Hepatocyte (in vitro differentiated cells): ENCODE measurements at places on chromosomes 13 and 19. TPM values are rescaled to one million over a fixed set of nuclear protein-coding genes. Genes with fewer than 3 reads are reported as not detected.

ZNF112 gene
- 6.7 and 8.8 TPM in 2 replicates for total RNA-seq

DNA sequence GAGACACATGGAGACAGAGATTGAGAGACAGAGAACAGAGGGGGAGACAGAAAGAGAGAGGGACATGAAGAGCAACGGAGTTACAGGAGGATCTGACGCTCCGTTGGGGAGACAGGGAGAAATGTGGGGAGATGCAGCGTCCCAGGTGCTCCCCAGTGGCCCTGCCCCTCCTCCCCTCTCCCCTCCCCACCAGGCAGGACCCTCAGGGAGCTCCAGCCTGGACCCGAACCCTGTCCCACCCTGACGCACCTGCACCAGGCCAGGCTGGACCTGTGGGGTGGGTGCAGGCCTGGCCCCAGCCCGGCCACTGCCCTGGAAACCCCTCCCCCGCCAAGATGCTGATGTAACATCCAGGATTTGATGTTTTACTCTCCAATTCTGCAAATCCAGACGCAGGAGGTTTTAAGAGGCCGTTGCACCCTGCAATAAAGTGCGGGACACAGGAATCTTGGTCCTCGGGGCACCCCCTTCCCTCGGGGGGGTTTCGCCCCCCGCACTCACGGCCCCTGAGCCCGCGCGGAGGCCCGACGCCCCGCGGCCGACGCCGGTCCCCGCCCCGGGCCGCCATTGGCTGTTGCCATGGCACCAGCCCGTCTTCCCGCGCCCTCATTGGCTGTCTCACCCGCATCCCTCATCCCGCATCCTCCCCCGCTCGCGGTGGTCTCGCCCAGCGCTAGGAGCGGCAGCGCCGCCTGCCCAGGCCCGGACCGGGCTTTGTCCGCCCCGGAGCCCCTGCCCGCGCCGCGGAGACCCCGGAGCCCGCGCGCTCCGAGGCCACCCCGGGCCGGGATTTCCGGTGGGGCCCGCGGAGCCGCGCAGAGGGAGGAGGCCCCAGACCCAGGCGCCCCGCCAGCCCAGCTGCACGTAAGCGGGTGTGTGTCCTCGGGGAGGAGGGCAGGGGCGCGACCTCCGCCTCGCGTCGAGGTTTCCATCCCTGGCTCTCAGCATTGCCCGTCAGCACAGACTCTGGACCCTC, at the start of gene APC2:
TSS of gene APC2 (plus strand) at position 655 of the 976 bp plus-strand sequence. CDS start 2,881 bp downstream, outside the sequence.
- H3K36me3 ChIP-seq: no peaks in the 10 kb centered on the region
- H3K4me1 ChIP-seq: peaks cover 9% of the 10 kb centered on the region
- H3K27me3 ChIP-seq: peaks cover 81% of the 10 kb centered on the region
- H3K27ac ChIP-seq: no peak within 1 kb of the TSS

LILRB2 gene
- not detected in 2 replicates for total RNA-seq

- DNase-seq: no peak
- H3K36me3 ChIP-seq: no peaks in the 10 kb centered on the region
- H3K4me3 ChIP-seq: no peak overlapping the region
- peaks cover 9% of the 10 kb centered on the region for H3K4me1 ChIP-seq
- peak overlapping the region; percentile 66 for H3K27ac ChIP-seq
- H3K27me3 ChIP-seq: no peaks in the 10 kb centered on the region
These were observed 617.2 kb downstream of the DCT start for GRCh38 chr13:93862259-93862658.

ETV2 gene
- 1.0 and 1.4 TPM in 2 replicates for total RNA-seq

ONECUT3 gene
- total RNA-seq: 0.03 and 0.08 TPM in 2 replicates

- H3K27ac ChIP-seq: peak overlapping the region; percentile 48
- H3K4me1 ChIP-seq: peaks cover 24% of the 10 kb centered on the region
- no peaks in the 10 kb centered on the region for H3K27me3 ChIP-seq
- H3K4me3 ChIP-seq: no peak overlapping the region
These were observed 344.6 kb downstream of the DNAJC15 start for GRCh38 chr13:43368003-43368402.

ZNF541 gene
- 0.43 TPM in 1 of 2 replicates, not detected in the other for total RNA-seq

DNA sequence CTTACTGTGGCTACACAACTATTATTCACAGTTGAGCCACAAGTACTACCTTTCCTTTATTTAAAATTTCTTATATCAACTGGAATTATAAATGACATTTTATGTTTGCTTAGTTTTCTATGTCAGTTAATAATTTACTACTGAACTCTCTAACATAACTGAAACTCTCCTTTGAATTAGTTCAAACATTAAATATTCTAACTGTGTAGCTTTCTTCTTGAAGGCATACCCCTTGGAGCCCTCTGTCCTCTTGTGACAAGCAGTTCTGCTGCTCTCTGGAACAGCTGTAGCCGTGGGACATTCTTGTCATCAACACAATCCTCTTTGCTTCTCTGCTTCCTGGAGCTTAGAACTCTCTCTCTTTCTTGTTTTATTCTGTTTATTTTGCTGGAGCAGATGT, 244.8 kb downstream of the NHLRC3 start:
- no peaks in the 10 kb centered on the region for H3K36me3 ChIP-seq
- DNase-seq: no peak
- no peak overlapping the region for H3K27ac ChIP-seq
- H3K4me3 ChIP-seq: no peak overlapping the region
- H3K4me1 ChIP-seq: peaks cover 2% of the 10 kb centered on the region

ZNF844 gene
- total RNA-seq: 11.2 and 13.8 TPM in 2 replicates

MEIS3 gene
- 18.4 and 21.2 TPM in 2 replicates for total RNA-seq

GRCh38 chr13:37978680-37979079, 109.1 kb upstream of the TRPC4 start:
- H3K4me3 ChIP-seq: no peak overlapping the region
- DNase-seq: no peak
- H3K36me3 ChIP-seq: no peaks in the 10 kb centered on the region

DNA sequence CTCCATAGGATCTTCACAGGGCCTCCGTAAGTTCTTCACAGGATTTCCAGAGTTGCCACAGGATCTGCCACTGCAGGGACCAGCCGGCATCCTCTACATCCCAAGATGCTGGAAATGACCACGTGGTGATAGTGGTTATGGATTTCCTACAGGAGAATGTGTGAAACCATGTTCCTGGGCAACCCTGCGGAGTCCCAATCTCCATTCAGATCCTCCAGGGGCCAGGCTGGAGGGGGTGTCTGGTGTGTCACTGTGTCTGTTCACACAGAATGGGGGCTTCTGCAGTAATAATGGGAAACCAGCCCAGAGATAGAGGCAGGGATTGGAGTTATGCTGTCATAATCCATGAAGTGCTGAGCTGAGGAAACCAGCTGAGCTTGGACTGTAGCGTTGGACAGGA, 8.6 kb downstream of the LILRA6 start:
- no peak for DNase-seq
- H3K4me3 ChIP-seq: no peak overlapping the region
- no peaks in the 10 kb centered on the region for H3K4me1 ChIP-seq
- H3K27me3 ChIP-seq: peaks cover 10% of the 10 kb centered on the region
- H3K36me3 ChIP-seq: no peaks in the 10 kb centered on the region
- no peak overlapping the region for H3K27ac ChIP-seq

DNA sequence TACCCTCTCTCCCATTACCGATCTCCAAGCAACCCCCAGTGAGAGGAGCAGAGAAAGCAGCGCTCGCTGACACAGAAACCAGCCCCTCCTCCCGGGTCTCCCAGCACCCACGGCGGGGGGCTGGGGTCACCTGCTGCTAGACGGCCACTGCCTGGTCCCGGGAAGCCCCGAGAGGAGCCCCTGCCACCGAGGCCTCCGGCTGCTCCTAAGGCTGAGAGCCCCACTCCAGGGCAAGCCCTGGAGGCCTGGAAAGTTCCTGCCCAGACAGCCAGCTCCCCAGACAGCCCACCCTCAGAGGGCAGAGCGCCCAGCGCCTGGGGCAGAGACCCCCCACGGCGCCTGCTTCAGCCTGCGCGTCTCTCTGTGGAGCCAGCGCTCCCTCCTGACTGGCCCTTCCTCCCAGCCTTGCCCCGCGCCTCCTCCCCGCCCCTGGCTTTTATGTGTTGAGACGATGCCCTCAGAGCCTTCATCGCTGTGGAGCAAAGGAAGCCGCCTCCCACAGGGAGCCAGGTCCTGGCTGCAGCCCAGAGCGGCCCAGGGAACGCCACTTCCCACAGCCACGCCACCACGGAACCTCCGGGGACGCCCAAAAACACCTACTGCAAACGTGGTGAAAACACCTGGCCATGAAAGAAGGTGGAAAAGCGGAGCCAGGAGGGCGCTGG, 51.1 kb downstream of the MLLT1 start:
- H3K27ac ChIP-seq: no peak overlapping the region

DNA sequence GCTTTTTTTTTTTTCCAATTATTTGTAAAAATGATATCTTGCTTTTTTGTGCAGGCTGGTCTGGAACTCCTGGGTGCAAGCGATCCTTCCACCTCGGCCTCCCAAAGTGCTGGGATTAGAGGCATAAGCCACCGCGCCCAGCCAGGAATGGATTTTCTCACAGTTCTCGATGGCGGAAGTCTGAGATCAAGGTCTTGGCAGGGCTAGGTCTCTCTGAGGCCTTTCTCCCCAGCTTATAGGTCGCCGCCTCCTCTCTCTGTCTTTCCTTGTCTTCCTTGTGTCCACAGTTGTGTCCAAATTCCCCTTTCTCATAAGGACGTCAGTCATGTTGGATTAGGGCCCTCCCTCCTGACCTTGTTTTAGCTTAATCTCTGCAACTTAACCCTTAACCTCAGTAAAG, 200.5 kb downstream of the UQCRFS1 start:
- no peak overlapping the region for H3K27ac ChIP-seq
- H3K4me1 ChIP-seq: no peaks in the 10 kb centered on the region
- H3K36me3 ChIP-seq: no peaks in the 10 kb centered on the region
- no peak overlapping the region for H3K4me3 ChIP-seq
- H3K27me3 ChIP-seq: no peaks in the 10 kb centered on the region

GRCh38 chr13:104671901-104672300, 1605.7 kb upstream of the SLC10A2 start:
- no peaks in the 10 kb centered on the region for H3K36me3 ChIP-seq
- H3K27ac ChIP-seq: no peak overlapping the region
- no peak for DNase-seq
- no peak overlapping the region for H3K4me3 ChIP-seq

GRCh38 chr19:23436944-23437343, 41.7 kb upstream of the ZNF91 start:
- H3K27me3 ChIP-seq: no peaks in the 10 kb centered on the region
- no peak overlapping the region for H3K4me3 ChIP-seq
- no peak for DNase-seq
- H3K27ac ChIP-seq: no peak overlapping the region
- H3K4me1 ChIP-seq: no peaks in the 10 kb centered on the region
- no peaks in the 10 kb centered on the region for H3K36me3 ChIP-seq

DNA sequence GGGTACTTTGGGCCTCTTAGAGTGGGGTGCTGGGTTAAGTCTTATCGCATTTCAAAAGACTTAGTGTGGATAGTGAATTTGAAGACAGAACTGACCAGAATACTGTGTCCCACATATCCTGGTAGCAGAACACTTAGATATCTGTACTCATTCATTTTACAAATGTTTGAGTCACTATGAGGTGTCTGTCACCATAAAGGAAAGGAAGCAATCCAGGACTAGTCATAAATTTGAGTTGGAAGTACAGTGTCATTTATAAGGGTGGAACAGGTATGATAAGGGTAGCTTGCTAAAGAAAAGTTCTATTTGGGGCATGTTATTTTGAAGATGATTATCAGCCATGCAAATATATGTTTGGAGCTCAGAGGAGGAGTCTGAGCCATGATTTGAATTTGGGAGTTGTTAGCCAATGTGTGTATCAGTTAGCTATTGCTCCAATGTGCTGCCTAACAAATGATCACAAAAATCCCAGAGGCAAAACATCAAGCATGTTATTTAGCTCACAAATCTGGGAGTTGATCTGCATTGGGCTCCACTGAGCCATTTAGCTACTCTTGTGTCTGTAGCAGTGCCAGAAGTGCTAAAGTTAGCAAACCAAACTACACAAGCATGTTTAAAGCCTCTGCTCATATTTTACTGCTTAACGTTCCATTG, 20.3 kb downstream of the ZNF699 start:
- H3K36me3 ChIP-seq: peaks cover 4% of the 10 kb centered on the region
- H3K27ac ChIP-seq: no peak overlapping the region
- H3K27me3 ChIP-seq: no peaks in the 10 kb centered on the region
- H3K4me3 ChIP-seq: no peak overlapping the region
- DNase-seq: no peak

DNA sequence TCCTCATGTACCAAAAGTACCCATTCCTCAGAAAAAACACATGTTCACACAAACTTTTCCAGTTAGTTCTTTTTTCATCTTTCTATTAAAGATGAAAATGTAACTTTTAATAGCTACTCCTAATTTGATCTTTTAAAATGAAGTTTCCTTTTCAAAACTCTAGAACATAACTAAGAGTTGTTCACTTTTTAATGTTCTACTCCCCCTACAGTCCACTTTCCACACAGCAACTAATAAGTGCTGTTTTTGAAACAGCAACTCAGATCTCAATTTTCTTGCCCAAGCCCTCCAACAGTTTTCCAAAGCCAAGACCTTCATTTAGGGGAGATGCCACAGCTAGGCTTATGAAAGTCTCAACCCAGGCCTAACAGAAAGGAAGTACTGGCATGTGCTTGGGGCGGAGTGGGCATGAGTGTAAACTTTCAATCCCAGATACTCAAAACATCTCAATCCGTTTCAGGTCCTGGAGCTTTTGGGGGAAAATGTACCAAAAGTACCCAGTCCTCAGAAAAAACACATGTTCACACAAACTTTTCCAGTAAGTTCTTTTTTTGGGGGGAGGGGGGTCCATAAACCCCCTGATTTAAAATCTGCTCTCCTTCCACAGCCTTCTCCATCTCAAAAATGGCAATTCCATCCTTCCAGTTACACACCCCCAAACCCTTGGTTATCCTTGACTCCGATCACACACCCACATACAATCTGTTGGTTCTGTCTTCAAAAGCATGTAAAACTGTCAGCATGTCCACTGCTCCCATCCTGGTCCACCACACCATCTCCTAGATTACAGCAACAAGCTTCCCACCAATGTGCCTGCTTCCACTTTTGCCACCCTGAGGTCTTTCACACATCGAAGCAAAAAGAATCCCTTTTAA, 2.0 kb downstream of the FBL start:
- no peaks in the 10 kb centered on the region for H3K36me3 ChIP-seq
- H3K4me3 ChIP-seq: no peak overlapping the region
- peak; percentile 65 for DNase-seq
- no peaks in the 10 kb centered on the region for H3K27me3 ChIP-seq

DNA sequence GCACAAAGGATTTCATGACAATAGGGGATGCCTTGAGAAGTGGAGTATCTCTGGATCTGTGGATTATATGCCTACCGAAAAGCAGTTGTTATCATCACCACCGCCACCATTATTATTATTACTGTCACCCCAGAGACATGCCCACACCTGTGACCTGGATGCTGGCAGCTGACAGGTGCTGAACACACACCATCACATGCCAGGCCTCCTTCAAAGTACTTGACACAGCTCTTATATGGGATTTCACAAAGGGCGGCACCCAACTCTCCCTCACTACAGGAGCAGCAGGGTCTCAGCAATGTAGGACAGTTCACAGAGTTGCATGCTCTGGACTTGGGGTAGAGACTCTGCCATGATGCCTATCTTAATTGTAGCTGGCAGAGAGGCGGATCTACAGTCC, 5.6 kb upstream of the GPR42 start:
- no peak for DNase-seq

TMPRSS9 gene
- total RNA-seq: 0.23 TPM in 1 of 2 replicates, not detected in the other

MCF2L gene
- 16.7 and 22.4 TPM in 2 replicates for total RNA-seq
